ENCODE measurements at places on chromosomes 6 and 20.

DNA sequence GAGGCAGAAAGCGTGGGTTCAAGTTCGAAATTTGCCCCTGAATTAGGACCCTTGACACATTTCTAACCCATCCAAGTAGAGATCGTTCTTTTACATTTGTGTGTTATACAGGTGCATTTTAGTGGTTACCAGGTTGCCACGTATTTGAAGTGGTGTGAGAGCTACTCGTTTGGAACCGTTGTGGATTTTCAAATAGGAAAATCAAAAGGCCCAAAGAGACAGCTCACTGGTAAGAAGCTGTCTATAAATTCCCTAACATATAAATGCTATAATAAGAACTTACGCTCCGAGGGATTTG is 1.6 kb upstream of the REV3L start:
- DNase-seq = no peak

- no peak for DNase-seq
These were observed 67.7 kb downstream of the ARHGAP18 start for GRCh38 chr6:129642322-129642721.

GRCh38 chr6:129239825-129240491 is 357.0 kb downstream of the LAMA2 start:
- DNase-seq = no peak

GRCh38 chr6:116511424-116512110 is at the start of gene CALHM5:
TSS of gene CALHM5 (plus strand) at chr6:116511639. CDS start at chr6:116511697, 58 bp downstream.
- no peak for DNase-seq

DNA sequence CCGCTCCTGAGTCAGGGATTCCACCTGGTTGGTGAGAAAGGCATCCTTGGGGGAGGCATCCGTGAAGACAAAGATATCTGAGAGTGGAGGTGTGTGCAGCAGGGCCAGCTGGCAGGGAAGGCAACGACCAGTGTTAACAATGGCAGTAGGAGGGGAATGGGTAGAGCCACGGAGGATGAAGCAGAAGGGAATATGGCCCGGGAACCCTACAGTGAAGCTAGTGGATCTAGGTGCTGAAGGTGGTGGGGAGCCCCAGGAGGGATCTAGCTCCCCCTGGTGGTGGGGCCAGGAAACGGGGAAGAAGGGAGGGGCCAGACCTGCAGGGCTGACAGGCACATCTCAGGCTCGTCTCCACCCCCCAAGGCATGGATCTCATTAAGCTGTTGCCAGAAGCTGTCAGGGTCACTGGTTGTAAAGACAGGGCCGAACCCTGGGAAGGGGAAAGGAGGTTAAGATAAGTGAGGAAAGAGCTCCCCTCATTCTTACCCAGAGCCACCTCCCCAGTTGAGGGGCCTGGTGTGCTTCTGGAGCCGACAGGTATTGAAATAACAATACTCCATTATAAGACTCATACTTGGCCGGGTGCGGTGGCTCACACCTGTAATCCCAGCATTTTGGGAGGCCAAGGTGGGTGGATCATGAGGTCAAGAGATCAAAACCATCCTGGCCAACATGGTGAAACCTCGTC is 7.3 kb downstream of the VWA7 start:
- peak; percentile 86 for DNase-seq

DNA sequence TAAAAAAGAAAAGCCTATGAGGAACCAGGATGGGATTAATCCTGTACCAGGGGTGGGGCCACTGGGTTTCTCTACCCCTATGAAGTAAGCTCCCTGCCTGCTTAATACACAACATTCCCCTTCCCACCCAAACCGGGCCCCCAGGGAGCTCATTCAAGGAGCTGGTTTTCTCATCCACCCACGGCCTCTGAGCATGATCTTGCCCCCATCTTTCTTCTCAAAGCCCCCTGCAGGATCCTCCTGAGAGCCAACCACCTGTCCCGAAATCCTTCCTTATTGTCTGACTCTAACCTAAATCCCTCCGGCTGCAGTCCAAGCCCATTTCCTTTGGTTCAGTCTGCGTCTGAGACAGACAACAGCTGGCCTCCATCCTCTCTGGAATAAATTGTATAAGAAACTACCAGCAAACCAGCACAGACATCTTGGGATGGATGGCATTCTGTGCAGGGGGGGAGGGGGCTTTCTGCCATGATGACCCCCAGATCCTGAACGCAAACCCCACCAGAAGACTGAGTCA is 21.0 kb downstream of the KCNK5 start:
- DNase-seq = no peak

GRCh38 chr6:15509335-15509933 is 153.4 kb downstream of the DTNBP1 start:
- DNase-seq = no peak

GRCh38 chr20:25297141-25297905 is 49.4 kb downstream of the PYGB start:
- DNase-seq = no peak

GRCh38 chr6:75563032-75563431 is 38.6 kb upstream of the SENP6 start:
- DNase-seq = peak; percentile 25

GRCh38 chr6:17705428-17705777 is 1.3 kb downstream of the NUP153 start:
- DNase-seq = no peak
